ENCODE measurements at places on chromosomes 16 and 17.

GRCh38 chr16:85105475-85105874 lies 6.8 kb downstream of the CIBAR2 start:
- DNase-seq = no peak

GRCh38 chr17:55532670-55533069 lies 21.4 kb upstream of the SMIM36 start:
- no peak for DNase-seq

- no peak for DNase-seq
Observed at GRCh38 chr17:57852092-57852954, 2.5 kb upstream of the MRPS23 start.

- no peak for DNase-seq
Observed at GRCh38 chr17:8274816-8275215, 13.7 kb upstream of the RANGRF start.

- DNase-seq = peak; percentile 70
Observed at GRCh38 chr17:42386777-42387657, 1.2 kb downstream of the STAT3 start.

- DNase-seq = no peak
Observed at GRCh38 chr17:72882426-72882825, 210.1 kb downstream of the SLC39A11 start.

- DNase-seq = no peak
Observed at GRCh38 chr16:27341549-27341948, 27.8 kb downstream of the IL4R start.

GRCh38 chr17:77822302-77823030 lies 136.0 kb upstream of the TNRC6C start:
- no peak for DNase-seq

DNA sequence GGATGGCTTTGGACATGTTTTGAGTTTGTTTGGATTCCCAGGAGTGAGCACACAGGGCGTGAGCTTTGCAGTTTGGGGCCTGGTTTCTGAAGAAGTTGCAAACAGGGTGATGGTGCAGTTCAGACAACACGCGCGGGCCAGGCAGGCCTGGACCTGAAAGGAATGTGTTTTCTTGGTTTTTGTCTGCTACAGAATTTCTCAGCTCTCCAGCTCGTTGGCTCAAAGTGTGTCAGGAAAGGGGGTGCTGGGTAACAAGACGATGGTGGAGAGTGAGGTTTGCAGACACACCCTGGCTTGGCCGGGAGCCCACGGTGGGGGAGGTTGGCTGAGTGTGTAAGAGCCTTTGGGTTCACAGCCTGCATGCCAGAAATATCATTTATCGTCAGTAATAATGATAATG lies 82.3 kb downstream of the CMIP start:
- no peak for DNase-seq

DNA sequence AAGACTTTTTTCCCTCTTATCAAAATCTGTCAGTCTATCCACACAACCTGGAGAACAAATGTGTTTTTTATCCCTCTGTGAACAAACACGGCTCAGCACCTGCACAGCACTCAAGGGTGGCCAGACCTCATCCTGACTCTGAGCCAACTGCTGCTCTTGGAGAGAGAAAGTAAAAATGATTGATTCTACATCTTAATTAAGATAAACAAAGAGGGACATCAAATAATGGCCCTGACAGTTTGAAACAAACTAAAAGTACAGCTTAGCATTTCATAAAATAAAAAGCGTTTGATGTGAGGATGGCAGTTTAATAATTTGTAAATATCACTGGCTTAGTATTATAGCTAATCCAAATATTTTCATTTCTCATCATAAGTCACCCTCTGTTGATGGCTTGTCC lies 106.2 kb downstream of the SNX11 start:
- DNase-seq = no peak

DNA sequence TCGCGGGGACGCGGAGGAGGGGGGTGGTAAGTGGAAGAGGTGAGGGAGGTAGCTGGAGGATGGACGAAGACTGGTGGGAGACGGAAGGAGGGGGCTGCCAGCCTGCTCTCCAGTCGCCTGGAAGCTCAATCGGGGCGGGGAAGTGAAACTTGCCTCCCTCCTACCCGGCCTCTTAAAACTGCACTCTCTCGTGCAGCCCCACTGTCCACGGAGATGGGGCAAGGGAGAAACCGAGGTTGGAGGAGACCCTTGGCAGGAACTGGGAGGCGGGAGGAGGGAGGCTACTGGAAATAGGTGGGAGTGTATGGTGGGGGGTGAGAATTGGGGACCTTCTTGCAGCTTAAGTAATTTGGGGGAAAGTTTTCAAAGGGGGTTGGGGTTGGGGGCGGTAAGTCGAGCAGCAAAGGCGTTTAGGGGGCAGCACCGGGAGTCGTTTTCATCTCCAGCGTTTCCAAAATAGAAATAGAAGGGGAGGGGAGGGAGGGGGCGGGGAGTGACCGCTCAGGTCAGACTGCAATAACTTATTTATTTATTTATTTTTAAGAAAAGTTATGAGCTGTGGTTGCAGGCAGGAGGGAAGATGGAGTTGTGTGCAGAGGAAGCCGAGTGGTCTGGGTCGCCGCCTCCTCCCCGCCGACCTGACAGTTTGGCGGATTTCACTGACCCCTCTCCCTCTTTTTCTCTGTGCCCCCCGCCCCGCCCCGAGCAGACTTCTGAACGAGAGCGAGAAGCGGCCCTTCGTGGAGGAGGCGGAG lies 1.4 kb downstream of the SOX9 start:
- no peak for DNase-seq

DNA sequence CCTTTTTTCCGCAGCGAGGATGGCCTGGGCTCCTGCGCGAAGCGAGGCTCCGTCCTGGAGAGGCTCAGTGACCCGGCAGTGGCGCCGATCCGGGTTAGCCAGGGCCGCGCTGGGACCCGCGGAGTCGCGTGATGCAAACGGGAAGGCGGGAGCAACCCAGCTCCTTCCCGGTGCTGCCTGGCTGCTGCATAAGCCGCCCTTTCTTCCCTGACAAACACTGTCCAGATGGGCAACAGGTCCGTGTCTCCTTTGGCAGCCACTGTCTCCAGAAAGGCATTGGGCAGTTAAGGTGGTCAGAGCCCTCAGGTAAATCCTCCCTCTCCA lies 21.8 kb upstream of the ZNHIT3 start:
- DNase-seq = no peak

- DNase-seq = no peak
Observed at GRCh38 chr17:68424861-68425260, 32.4 kb downstream of the WIPI1 start.

GRCh38 chr17:2691965-2692780 lies 19.4 kb downstream of the CLUH start:
- no peak for DNase-seq

GRCh38 chr17:64216338-64217248 lies 46.5 kb downstream of the TEX2 start:
- no peak for DNase-seq

DNA sequence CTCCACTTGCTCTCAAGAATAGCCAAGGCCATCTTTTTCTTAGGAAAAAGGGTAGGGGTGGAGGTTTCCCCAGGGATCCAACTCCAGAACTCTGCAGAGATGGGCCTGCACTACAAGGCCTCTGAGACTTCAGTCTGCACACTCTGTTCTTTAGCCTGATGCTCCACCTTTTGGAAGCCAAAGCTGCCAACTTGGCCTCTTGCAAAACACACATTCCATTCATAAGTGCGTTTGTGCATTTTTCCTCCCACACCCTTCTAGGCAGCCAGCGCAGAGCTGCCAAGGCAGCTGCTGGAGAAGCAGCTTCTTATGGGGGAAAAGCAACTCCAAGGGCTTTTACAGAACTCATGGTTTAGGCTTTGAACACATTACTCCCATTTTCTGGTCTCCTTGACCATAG lies 45.3 kb downstream of the REXO5 start:
- peak; percentile 84 for DNase-seq

GRCh38 chr16:53904533-53904932 lies 200.6 kb downstream of the FTO start:
- no peak for DNase-seq

- DNase-seq = no peak
Observed at GRCh38 chr16:19515757-19516156, 6.1 kb downstream of the GDE1 start.

- no peak for DNase-seq
Observed at GRCh38 chr16:55505333-55506015, 3.4 kb upstream of the LPCAT2 start.

DNA sequence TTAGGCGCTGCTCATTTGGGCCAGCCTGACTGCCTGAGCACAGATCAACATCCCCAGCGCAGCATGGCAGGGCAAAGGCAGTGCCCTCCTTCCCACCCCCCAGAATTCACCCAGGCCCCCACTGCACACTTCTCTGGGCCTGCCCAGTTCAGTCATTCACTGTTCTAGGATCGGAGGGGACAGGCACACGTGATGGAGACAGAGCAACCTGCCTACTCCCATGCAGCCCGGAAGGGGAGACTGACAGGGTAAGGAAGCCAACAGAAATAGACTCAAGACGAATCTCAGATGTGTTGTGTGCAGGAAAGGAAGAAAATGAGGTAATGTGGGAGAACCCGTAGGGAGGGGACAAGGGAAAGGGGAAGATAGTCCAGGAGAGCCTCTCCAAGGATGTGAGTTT lies 59.2 kb upstream of the LYRM9 start:
- DNase-seq = no peak

GRCh38 chr17:79305768-79306423 lies 231.3 kb downstream of the ENGASE start:
- DNase-seq = no peak

GRCh38 chr16:23742766-23743165 lies 12.1 kb upstream of the CHP2 start:
- DNase-seq = no peak

DNA sequence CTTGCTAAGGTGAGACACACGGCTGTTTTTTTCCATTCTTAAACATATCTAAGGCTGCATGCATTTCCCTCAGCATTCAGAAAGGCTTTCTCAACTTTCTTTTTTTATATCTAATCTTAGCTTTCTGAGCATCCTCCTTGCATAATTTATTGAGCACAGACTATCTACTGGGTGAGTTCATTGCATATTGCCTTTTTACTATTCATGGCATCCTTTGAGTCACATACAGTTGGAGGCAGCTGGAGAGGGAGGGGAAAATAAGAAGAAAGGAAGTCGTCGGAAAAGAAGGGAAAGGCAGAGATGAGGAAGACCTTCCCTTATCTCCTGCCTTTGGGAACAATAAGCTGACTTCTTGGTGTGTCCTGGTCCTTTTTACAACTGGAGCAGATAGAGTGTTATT lies 468.3 kb downstream of the SLC39A11 start:
- DNase-seq = no peak

DNA sequence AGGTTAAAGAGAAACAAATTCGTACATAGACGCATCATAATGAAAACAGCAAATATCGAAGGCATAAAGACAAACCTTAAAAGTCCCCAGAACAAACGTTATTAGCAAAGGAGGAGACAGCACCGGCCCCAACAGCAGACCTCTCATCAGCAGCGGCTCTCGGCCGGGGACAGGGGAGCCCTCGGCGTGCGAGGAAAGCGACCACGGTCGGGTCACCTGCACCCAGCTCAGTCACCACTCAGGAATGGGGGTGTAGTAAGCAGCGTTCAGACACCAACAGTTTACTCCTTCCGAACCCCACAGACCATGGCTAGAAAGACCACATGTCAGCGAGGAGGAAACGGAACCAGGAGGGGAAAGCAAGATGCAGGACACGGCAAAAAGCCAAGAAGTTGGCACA lies 109.3 kb upstream of the CHMP6 start:
- no peak for DNase-seq

GRCh38 chr16:48176635-48177408 lies 21.0 kb upstream of the ABCC12 start:
- no peak for DNase-seq

GRCh38 chr16:84484579-84485254 lies 19.7 kb downstream of the MEAK7 start:
- DNase-seq = no peak

DNA sequence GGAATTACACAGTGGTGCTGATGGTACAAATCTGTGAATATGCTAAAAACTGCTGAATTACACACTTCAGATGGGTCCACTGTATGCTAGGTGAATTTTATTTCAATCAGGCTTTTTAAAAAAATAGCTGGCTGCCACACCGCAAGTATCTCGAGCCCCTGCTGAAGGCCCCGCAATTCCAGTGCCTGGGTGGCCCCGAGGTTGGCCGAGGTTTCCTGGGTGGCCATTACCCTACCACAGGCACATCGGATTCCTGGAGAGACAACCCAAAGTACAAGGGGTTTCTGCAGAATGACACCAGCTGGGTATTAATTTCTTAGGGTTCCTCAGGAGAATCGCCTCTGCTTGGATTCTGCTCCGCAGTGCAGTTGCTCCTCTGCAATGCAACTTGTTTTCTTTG lies 127.8 kb downstream of the C16orf95 start:
- DNase-seq = no peak

GRCh38 chr16:31505483-31505882 lies 2.7 kb downstream of the RUSF1 start:
- no peak for DNase-seq

GRCh38 chr17:3035256-3035967 lies 28.0 kb downstream of the OR1D5 start:
- DNase-seq = no peak

DNA sequence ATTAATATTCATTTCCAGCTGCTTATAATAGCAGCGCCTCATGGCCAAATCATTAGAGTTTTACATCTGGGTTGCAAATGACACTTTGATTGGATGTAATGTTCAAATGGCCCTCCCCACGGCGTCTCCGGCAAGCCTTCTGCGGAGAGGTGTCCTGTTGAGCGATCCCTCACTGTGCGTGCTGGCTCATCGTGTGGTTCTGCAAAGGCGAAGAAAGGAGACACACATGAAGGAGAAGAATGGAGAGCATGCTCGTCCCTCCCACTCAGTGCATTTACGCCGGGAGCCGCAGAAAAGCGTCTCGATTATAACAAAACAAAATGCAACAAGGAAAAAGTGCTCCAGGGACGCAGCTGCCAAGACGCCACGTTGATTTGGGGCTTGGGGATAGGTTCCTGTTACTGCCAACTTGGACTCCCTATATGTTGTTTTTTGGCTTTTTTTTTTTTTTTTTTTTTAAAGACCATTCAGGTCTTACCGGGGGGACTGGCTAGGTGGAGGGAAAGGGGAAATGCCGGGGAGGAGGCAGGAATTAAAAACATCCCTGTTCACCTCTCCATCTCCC lies 117.6 kb downstream of the C16orf78 start:
- DNase-seq = no peak

GRCh38 chr16:89690392-89690901 lies 4.0 kb downstream of the CDK10 start:
- no peak for DNase-seq

DNA sequence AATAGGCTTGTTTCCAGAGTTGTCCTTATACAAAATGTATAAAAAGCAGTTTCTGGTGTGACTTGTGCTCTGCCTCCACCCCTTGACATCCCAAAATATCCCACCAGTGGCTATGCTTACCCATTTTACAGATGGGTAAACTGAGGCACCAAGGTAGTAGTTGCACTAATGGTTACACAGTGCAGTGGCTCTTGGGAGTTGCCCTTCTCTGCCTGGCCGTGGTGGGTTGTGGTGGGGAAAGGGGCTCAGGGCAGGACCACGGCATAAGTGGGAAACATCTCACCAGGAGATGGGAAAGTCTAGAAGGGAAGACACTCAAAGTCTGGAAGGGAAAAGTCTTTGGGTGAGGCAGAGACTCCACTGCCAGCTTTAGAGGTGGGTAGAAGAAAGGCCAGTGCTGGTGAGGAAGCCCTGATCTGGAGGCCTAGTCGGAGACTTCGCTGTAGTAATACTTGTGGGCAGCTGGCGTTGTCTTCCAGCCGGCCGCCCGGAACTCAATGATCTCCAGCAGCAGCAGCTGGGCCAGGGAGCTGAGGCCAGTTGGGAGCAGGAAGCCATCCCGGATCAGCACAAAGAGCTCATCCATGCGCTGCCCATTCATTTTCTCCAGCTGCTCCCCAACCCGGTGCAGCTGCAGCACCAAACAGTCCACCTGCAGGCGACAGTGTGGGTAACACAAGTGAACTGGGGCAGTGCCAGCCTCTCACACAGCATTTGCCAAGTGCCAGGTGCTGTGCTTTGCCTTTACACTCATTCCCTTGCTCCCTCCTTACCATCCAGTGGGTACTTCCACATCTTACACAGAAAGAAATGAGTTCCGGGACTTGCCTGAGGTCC lies 4.5 kb downstream of the MIF4GD start:
- DNase-seq = no peak

All from AG09319 (cell line).